DMS79 treated with DMSO at 0.1 percent for 48 hours (cell line): ENCODE measurements at places on chromosomes 3 and 15.

DNA sequence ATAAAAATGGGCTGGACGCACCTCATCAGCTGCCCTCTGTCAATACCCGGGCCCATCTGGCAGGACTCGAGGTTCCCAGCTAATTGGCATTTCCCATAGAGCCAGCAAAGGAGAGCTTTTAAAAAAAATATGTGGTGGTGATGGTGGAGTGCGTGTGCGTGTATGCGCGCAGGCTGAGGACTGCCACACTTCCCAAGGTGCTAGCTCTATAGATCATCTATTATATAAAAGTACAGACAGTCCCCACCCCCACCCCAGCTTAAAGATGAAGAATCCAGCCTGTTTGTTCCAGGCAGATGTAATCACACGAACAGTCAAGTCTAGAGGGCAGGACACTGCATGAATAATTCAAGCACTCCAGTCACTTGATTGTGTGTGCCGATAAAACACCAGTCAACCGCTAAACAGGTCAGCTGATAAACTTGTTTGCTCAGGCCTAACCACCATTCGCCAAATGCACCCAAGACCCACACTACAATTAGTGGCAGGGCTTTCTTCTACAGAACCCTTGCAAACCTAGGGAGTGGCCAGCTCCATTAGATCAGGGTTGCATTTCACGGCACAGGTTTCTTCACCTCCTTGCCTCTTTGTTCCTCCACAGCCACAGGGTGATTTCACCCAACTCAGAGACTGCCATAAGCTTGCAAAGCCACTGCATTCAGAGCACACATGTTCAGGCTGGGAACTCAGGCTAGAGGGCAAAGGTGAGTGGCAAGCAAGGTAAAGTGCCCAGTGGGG is 5.8 kb downstream of the TLE3 start:
- peak; percentile 59 for DNase-seq

- no peak for DNase-seq
These were observed 121.1 kb upstream of the NANOGP8 start for GRCh38 chr15:35206060-35206675.

- no peak for DNase-seq
These were observed 193.4 kb downstream of the SLC9A9 start for GRCh38 chr3:143654906-143655305.

DNA sequence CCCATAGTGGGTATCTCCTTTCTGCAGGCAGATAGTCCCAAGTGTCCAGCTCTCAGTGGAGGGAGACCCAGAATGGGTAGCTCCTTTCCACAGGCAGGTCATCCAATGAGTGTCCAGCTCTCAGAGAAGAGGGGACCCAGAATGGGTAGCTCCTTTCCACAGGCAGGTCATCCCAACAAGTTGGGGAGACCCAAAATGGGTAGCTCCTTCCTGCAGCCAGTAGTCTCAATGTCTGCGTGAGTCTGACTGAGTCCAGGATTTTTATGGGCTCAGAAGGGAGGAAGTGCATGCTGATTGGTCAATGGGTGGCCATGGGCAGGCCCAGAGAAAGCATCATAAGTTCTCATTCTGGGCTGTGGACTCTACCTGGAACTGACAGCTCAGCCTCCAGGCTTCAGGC is 150.7 kb upstream of the P2RY1 start:
- no peak for DNase-seq

DNA sequence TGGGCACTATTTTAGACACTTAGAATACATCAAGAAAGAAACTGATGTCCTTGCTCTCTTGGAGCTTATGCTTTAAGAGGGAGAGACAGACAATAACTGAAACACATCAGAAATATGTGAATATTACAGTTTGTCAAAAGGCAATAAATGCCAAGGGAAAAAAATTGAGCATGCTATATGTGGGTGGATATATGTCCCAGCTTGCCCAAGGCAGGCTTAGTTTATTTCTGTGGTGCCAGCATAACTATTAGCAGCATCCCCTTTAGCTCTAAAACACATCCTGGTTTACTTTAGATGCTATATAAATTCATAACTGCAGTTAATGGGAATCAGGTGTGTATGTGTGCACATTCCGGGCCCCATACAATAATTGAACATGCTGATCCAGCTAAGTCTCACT is 191.2 kb upstream of the PDZRN3 start:
- no peak for DNase-seq

GRCh38 chr3:6935970-6936369 is 75.1 kb downstream of the GRM7 start:
- no peak for DNase-seq

DNA sequence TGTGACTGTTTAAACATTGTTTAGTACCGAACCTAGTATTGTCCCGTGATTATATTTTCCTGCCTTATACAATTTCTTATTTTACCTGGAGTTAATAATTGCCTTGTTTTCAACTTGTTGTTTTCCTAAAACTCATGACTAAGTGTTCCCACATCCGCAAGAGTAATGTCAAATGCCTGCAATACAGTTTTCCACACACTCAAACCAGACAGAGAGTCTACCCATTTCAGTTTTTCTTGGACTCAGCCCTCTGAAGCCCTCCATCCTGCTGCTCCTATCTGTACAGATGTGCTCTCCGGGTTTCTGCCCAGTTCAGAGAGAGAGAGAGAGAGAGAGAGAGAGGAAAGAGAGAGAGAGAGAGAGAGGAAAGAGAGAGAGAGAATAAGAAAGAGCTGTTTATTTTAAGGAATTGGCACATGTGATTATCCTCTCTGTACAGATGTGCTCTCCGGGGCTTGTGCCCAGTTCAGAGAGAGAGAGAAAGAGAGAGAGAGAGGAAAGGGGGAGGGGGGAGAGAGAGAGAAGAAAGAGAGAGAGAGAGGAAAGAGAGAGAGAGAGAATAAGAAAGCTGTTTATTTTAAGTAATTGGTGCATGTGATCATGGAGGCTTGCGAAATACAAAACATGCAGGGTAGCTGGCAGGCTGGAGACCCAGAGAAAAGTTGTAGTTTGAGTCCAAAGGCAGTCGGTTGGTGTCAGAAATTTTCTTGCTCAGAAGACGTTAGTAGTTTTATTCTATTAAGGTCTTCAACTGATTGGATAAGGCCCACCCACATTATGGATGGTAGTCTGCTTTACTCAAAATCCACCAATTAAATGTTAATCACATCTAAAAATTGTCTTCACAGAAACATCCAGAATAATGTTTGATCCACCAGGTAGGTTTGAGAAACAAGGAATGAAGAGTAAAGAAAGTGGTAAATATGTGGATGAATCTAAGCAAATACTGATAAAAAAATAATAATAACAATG is 104.1 kb upstream of the GOLGA8J start:
- no peak for DNase-seq

DNA sequence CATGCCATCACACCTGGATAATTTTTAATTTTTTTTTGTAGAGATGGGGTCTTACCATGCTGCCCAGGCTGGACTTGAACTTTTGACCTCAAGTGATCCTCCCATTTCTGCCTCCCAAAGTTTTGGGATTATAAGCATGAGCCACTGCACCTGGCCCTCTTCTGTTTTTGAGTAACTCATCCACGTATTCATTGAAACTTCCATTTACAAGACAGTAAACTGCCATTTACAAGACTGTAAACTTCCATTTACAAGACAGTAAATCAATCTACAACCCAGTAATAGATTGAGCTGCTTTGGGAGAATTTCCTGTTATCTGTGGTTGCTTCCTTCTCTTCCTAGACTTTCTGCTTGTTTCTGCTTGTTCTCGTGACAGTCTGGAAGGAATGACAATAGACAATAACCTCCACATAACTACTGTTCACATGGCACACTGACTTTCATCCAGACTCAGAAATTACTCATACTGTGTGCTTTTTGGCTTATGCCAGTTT is 114.7 kb upstream of the CCNL1 start:
- no peak for DNase-seq

- DNase-seq: no peak
These were observed 17.1 kb upstream of the CNTN3 start for GRCh38 chr3:74631351-74632140.

GRCh38 chr15:76996526-76997401 is 1.8 kb downstream of the PSTPIP1 start:
- no peak for DNase-seq

GRCh38 chr3:103393395-103394186 is 958.8 kb downstream of the ZPLD1 start:
- no peak for DNase-seq

GRCh38 chr3:136239094-136239493 is 11.0 kb upstream of the PCCB start:
- DNase-seq: no peak

DNA sequence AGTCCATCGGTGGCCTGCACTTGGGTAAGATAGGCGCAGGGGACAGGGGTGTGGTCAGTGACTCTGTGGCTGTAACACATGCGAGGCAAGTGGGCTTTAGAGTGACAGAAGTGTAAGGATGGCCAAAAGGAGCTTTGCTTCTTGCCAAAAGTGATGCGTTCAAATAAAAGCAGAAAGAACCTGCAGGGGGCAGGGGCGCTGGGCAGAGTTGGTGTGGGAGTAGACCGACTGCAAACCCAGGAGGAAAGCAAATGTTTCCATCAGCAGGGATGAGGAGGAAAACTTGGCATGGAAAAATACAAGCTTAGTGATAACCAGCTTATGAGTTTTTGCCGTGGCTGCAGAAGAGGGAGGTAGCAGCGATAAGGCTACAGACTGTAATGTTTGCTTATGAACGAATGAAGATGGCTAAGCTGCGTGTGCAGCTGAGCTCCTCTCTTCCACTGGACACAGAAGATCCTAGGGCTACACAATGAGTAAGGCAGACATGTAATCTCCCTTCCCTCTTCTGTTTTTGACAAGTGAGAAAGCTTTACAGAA is 149.4 kb downstream of the WNT5A start:
- DNase-seq: no peak

GRCh38 chr3:124967964-124968363 is 33.4 kb upstream of the MUC13 start:
- DNase-seq: no peak

DNA sequence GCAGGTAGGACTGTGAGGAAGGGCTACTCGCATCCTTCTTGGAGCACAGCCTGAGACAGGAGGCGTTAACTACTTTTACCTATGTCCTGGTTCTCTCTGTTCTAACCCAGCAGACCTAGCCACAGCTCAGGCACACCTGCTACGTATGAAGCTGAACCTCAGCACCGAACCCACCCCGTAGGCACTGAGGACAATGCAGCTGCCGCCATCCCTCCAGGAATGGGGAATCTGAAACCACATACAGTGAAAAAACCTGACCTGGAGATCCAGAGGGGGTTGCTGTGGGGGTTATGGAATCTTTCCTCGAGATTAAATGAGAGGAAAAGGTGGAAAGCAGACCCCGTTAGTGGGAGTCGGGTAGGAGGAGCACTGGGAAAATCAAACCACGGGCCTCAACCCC is 14.4 kb downstream of the MST1R start:
- DNase-seq: no peak

- no peak for DNase-seq
These were observed 325.2 kb upstream of the MEIS2 start for GRCh38 chr15:37425541-37425940.

GRCh38 chr3:73766599-73767381 is 142.0 kb upstream of the PDZRN3 start:
- no peak for DNase-seq

DNA sequence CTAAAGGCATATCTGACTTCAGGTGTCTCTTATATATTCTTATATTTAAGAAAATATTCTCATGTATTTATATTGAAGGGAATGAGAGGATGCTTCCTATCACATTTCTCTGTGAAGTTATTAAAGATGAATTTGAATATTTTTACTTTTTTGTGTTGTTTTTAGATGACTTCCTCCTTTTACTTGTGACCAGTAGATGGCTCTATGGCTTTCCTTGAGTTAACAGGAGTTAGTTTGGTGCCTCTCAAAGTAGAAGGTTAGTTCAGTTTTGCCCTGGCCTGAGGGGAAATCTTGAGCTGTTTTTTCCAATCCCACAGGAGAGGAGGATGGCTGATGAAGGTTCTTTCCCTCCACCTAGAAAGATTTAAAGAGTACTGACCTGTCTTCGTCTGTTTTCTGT is 80.7 kb downstream of the SQOR start:
- peak; percentile 1 for DNase-seq

GRCh38 chr3:15347737-15348110 is 15.3 kb upstream of the SH3BP5 start:
- no peak for DNase-seq

- DNase-seq: peak; percentile 18
These were observed 62.2 kb upstream of the SEC61A1 start for GRCh38 chr3:127990051-127990450.

GRCh38 chr3:13110678-13111116 is 37.5 kb upstream of the IQSEC1 start:
- DNase-seq: peak; percentile 21
